ENCODE measurements at places on chromosomes 4 and X.

DNA sequence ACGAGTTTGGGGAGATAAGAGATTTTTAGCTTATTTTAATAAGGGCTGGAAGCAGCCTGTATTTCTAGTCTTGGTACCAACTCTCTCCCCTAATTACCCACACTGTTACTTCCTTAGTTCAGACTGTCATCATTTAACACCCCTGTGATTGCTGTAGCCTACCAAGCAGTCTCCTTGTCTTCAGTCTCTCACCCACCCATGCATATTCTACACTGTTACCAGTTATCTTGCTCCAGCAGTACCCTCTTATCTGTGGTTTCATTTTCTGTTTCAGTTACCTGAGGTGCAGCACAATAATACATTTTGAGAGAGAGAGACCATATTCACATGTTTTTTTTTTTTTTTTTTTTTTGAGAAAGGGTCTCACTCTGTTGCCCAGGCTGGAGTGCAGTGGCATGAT, 80.2 kb downstream of the DIAPH2 start:
- no peak for DNase-seq

DNA sequence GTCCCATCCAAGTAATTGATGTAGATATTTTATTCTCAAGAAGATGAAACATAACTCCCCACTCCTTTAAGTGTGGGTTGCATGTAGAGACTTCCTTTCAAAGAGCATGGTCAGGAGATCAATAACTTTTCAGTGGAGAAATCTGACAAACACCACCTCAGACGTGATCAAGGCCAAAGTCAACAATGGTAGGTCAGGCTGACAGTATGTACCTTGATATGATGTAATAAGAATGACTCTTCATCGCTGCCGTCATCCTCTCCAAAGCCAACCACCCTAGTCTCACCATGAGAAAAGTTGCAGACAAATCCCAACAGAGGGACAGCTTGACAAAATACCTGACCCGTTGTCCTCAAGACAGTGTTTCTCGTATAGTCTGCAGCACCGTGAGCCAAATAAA, 67.3 kb upstream of the DHRSX start:
- no peak for DNase-seq

GRCh38 chrX:123884809-123885408, 25.1 kb downstream of the XIAP start:
- DNase-seq, result peak; percentile 53

DNA sequence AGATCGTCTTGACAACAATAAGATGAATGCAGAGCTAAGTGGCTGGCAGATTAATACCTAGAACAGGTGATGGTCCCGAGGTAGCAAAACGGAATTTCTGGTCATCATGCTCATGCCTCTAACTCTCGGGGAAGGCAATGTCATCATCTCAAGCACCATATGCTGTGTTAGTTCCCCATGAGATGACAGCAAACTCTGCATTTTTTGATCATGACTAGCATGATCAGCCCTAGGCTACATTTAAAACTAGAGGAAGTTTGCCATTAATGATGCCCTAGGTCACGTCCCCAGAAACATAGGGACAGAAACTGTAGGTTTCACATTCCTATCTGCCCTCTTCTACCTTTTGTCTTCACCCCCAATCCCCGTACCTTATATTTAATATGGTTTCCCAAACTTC, 11.6 kb downstream of the LPAR4 start:
- peak; percentile 26 for DNase-seq
